Posterior vena cava (tissue), 2 donors: ENCODE measurements at places on chromosomes 4 and X. TPM values are rescaled to one million over a fixed set of nuclear protein-coding genes. Genes with fewer than 3 reads are reported as not detected.

- DNase-seq: no peak
Observed at GRCh38 chr4:185792384-185793115, 19.4 kb downstream of the SORBS2 start.

- DNase-seq: no peak
Observed at GRCh38 chr4:183618681-183619080, 40.3 kb downstream of the RWDD4 start.

The SMAD1 gene
- total RNA-seq: 17.6 TPM

DNA sequence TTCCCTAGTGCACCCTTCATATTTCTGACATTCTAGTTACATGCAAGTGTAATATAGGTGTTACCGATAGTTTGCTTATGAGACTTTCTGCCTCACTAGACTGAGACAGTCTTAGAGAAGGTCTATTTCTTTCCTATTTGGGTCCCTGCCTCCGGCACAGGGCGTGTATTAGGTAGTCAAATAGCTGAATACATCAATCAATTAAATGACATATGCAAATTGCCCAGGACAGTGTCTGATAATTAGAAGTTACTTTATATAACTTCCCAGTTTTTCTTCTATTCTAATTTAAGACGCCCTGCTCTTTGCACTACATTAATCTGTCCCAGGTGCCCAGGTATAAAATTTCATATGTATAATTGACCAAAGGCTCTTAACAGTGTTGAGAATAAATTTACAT lies 264.2 kb downstream of the RAB28 start:
- DNase-seq: no peak

- peak; percentile 64 for DNase-seq
Observed at GRCh38 chrX:153445856-153446635, at the start of gene TREX2. Gene TREX2, minus strand, starts transcription at chrX:153446056. Its CDS starts 626 bp downstream, at chrX:153445430.

The USP17L24 gene
- not detected for total RNA-seq

DNA sequence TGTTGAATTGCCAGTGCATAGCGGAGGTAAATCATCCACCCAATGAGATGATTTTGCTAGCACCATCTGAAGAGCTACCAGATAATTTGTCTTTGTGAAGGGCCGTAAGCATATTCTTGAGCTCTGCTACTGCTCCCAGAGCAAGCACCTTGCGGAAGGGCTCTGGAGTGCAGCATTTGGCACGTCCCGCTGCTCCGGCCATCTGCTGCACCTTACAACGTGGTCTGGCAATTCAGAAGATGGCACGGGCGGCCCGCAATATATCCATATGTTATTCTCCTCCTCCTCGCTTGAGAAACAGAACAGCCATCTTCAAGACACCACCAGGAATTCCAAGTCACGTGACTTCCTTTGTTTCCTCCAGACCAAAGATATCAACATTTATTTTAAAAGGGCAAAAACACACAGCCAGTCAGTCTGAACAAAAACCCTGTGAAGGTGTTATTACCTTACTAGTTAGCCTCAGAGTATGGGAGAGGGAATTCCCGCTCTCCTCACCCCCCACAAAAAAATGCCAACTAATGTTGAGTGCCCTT lies 1095.7 kb upstream of the TENM3 start:
- no peak for DNase-seq

GRCh38 chrX:98350940-98351339 lies 1467.2 kb downstream of the RPA4 start:
- no peak for DNase-seq

GRCh38 chrX:132831336-132831973 lies 127.0 kb downstream of the HS6ST2 start:
- no peak for DNase-seq
